ENCODE measurements at places on chromosomes 5 and 9.

GRCh38 chr5:171420431-171421241 lies 1.2 kb downstream of the FGF18 start:
- DNase-seq, result no peak

- DNase-seq, result no peak
These were observed 12.3 kb downstream of the GNE start for GRCh38 chr9:36245906-36246305.

DNA sequence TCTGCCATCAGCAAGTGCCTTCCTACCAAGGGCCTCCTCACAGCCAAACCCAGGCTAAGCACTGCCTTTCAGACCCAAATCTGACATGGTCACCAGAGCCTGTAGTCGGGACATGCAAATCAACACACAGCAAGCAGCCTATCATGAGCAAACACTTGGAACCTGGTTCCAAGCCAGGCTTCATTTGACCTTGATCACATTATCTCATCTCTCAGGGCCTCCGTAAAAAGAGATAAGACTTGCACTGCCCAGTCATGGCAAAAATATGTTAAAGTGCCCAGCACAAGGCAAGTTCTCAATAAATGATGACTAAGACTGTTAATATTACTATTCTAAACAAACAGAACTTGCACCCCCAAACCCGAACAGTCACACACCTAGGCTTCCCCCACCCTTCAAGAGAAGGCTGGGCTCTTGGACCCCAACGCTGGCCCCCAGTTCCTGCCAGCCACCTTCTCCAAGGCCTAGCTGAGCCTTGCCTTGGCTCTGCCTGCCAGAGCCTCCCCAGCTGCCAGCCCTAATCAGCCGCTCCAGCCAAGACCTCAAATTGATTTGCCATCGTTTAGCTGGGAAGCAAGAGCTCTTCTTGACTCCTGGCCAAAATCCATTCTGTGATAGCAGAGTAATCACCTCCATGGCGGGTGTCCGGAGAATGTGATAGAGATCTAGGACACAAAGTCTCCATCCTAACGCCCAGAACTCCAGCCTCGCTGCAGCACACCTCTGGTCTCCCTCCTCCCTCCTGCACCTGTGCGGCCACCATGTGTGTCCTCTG lies 18.7 kb downstream of the CPLX2 start:
- DNase-seq, result no peak

- DNase-seq, result no peak
These were observed 41.5 kb downstream of the PLPP7 start for GRCh38 chr9:131330814-131331600.

- DNase-seq, result no peak
These were observed 11.2 kb downstream of the DNAJB5 start for GRCh38 chr9:35000535-35001284.

DNA sequence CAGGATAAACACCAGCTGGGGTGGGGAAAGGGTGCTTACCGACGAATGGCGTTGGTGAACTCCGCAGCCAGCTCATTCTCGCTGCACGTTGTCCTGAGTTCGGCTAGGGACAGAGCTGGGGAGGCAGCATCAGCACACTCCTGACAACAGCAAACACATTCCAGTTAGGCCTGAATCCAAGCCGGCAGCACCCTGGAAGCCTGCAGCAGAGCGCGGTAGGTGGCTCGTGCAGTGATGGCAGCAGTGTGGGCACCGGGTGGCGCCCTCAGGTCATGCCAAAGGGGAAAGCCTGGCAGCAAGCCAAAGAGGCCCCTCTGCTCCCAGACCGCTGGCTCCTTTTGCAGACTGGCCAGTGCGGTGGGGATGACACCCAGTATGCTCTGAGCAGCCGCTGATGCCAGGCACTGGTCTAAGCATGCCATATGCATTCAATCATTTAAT lies 66.9 kb downstream of the DCP2 start:
- no peak for DNase-seq

GRCh38 chr9:135049460-135049859 lies 38.0 kb upstream of the OLFM1 start:
- DNase-seq, result no peak

DNA sequence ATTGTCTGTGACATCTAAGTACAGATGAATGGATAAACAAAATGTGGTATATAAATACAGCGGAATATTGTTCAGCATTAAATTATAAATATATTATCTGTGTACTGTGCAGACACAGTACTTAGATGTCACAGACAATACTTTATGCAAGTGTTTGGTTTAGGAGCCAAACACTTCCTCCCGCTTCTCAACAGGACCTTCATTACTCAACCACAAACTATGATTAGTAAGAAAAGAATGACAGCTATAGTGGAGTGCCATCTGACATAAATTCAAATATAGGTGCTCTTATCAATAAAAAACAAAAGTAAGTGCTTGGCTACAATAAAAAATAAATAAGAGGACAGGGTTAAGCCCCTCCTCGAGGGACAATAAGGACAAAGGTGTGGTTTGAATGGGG lies 38.9 kb upstream of the STX17 start:
- no peak for DNase-seq

DNA sequence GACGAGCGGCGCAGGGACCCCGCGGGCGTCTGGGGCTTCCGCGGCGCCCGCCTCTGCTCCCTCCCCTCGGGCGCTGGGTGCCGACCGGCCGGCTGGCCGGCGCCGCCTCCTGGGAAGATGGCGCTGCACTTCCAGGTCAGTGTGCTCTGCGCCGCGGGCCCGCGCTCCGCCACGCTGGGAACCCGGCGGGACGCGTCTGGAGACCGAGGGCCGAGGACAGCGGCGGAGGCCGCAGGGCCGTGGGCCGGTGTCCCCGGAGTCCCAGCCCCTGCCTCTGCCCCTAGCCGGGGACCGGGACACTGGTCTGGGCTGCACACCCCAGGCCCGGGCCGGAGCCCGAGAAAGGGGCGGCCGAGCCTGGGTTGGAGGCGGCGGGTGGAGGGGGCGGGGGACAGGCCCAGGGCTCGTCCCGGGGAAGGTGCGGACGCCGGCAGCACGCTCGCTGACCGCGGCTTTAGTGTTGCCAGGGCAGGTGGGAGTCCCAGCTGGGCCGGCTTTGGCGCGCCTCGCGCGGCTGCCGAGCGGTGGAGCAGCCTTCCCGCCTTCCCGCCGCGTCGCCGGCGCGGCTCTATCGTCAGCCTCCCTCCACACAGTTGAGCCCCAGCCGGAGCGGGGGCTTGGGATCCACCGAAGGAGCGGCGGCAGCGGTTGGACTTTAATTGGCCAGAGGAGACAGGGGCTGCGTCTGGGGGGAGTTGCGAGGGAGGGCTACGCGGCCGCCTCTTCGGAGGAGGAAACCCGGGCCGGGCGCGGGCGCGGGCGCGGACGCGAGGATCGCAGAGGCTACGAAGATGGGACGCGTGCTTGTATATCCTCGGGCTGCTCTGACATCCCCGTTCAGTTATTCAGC lies at the start of gene RANBP17:
Gene RANBP17, plus strand, starts transcription at position 102 of the 850 bp plus-strand sequence.
- DNase-seq, result no peak

GRCh38 chr5:57887851-57888621 lies 405.4 kb upstream of the ACTBL2 start:
- DNase-seq, result no peak

All from effector CD8-positive, alpha-beta T cell (primary cell).